ENCODE measurements at places on chromosomes 5 and 9. TPM values are rescaled to one million over a fixed set of nuclear protein-coding genes. Genes with fewer than 3 reads are reported as not detected.

Gene RASEF
- total RNA-seq: not detected

GRCh38 chr9:69204849-69205248 is 30.8 kb downstream of the TJP2 start:
- DNase-seq: no peak

Gene CXCL14
- not detected for total RNA-seq

Gene MRPL22
- total RNA-seq: 88.3 TPM

Gene PCDHGA1
- not detected for total RNA-seq

Gene MYOT
- total RNA-seq: not detected

Gene KCNN2
- total RNA-seq: not detected

GRCh38 chr9:94656200-94656599 is 16.9 kb upstream of the FBP1 start:
- peak; percentile 82 for DNase-seq

GRCh38 chr5:159424123-159424522 is 93.8 kb upstream of the IL12B start:
- DNase-seq: no peak

DNA sequence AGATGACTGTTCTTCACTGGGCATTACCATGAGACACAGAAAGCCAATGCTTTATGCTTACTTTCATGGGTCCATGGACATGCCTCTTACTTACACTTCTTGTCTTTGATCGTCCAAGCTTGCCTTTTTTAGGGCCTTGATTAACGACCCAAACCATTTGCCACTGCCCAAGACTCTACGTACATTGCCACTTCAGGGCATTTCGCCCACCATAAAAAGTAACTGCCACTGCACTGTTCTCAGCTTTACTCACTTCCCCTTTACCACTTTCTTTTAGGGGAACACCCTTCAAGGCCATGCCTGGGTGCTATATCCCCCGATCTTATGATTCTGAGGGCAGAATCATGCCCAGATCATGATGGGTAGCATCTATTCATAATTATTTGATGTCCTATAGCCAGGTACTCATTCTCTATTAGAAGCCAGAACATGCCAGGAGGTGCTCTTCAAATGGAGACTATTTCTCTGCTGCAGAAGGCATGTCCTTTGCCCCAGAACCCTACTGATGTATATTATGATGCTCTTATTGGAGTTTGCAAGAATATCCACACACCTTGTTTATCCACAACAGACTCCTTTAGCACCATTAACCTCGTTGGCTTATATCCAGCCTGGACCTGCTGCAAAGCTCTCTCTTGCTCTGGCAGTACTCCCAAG is 64.1 kb upstream of the RAD23B start:
- DNase-seq: no peak

Gene SMC2
- total RNA-seq: 62.0 TPM

DNA sequence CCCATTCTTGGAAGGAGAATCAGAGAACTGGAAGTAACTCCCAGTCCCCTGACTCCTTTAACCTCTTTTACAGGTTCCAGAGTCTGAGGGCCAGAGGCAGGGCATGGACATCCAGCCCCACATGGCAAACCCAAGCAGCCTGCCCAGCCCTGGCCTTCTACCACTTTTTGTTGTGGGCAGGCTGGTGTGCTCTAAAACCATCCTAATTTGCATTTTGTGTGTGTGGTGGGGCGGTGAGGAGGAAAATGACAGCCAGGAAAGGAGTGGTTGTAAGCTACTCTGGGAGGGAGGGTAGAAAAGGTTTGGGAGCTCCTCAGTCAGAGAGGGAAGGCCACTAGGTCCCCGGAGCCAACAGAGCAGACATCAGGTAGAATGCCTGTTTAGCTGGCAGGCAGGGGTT is 90.6 kb downstream of the PSD2 start:
- DNase-seq: no peak

All from activated naive CD4-positive, alpha-beta T cell treated with anti-CD3 and anti-CD28 coated beads for 36 hours (primary cell).